NCI-H1694 (cell line): ENCODE measurements at places on chromosomes 13 and 19.

DNA sequence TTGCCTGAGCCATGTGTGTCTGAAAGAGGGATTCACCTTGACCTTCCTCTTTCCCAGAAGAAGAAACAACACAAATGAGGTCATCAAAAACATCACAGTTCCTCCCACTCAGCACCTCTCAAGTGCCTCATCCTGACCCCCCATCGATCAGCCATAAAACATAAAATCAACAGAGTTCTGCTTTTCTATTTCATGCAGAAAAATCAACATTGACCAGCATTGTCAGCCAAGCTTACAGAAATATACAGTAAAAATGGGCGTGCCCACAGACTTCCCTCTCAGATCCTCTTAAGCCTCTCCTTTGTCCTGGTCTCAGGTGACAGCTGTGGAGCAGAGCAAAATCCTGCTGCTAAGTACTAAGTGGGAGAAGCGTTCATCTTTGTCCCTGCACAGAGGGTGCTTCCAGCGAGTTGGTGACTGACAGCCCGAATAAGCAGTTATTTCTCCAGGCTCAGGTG, 213.3 kb downstream of the OLFM4 start:
- no peak for DNase-seq

DNA sequence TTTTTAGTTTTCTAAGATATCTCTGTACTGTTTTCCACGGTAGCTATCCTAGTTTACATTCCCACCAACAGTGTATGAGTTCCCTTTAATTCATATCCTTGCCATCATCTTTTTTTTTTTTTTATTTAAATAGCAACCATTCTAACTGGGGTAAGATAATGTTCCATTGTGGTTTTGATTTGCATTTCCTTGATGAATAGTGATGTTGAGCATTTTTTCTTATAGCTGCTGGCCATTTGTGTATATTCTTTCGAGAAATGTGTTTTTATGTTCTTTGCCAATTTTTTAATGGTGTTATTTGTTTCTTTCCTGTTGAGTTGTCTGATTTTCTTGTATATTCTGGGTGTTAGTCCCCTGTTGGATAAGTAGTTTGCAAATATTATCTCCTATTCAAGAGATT, 454.8 kb downstream of the DACH1 start:
- no peak for DNase-seq

DNA sequence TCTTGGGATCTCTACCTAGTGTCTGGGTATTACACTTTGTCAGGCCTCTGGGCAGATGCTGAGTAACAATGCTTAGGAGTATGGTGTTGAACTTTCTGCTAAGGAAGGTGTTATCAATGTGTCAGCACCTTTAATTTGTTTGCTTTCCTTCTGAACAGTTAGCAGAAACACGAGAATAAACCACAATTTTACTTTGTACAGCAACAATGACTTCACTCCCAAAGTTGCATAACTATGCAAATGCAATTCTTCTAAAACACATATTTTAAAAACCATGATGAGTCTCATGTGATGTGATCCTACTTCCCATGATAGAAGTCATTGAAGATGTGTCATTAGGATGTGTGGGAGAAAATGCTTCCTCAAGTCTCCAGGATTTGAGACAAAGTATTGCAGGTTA, 155.0 kb downstream of the POSTN start:
- DNase-seq = no peak

DNA sequence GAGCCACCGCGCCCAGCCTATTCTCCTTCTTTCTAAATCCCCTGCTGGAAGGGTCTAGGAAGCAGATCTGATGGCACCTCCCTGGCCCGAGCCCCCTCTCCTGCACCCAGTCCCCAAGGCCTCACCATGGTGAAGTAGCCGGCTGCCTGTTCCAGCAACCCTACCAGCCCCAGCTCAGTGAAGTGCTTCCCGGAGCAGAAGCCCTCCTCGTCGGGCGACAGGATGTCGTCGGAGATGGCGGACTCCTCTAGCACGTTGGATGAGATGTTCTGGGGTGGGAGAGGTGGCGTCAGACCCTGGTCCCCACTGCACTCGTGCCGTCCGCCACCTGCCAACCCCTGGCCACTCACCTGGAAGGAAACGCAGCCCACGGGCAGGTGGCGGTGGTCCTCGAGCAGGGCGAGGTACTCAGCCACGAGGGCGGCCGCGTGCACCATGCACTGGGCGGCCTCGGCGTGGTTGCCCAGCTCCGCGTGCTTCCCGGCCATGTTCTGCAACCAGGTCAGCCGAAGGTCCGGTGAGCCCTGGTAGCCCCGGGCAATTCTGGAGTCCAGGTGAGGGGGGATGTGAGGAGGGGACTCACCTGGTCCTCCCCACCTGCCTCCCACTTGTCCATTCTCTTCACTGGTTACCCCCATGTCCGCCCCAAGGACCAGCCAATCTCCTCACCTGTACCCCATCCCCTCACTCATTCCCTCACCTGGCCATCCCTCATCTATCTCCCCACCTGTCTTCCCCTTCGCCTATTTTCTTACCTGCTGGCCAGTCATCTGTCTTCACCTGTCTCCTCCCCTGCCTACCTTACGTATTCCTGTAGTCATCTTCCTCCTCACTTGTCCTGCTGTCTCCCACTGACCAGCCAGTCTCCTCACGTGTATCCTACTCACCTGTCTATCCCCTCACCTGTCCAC, 11.5 kb upstream of the KANK2 start:
- no peak for DNase-seq

GRCh38 chr13:43307221-43307920, 284.0 kb downstream of the DNAJC15 start:
- DNase-seq = no peak

DNA sequence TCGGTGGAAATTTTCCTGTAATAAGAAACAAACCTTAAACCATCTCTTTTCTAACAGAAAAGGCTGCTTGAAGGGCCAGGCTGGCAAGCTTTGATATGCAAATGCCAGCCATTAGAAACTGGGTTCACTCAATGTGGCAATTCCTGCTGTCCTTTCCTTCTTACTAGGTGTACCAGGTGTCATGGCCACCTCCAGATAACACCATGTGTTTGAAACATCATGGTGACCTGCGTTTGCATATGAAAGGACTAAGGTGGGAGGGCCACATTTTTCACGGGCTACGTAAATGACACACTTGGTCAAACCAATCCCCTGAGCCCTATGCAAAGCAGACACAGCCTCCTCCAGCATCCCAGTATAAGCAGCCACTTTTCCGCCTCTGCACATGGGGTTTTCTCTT, 789.1 kb upstream of the SLITRK5 start:
- no peak for DNase-seq

- no peak for DNase-seq
Observed at GRCh38 chr13:53901593-53901992, 873.0 kb downstream of the OLFM4 start.

- no peak for DNase-seq
Observed at GRCh38 chr13:67440236-67440975, 210.3 kb upstream of the PCDH9 start.

DNA sequence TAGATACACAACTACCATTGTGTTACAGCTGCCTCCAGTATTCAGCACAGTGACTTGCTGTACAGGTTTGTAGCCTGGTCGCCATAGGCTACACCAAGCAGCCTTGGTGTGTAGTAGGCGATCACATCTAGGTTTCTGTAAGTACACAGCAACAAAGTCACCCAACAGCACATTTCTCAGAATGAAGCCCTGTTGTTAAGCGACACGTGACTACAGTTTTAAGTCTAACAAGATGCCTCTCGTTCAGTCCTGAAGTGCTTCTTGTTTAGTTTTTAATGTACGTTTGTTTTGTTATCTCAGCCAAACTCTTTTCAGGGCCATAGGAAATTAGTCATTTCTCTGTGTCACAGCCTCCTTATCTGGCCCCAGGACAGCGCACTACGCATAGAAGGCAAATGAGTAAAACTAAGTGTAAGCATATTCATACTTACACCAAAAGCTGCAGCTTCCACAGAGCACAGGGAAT, 50.0 kb upstream of the GPR183 start:
- DNase-seq = no peak
